CD4-positive, alpha-beta T cell treated with Interleukin-6 for 4 hours (primary cell): ENCODE measurements at places on chromosomes 3 and 15.
A peak's percentile ranks its signal among the peaks of the same experiment; 100 is the strongest.

- DNase-seq, result no peak
Observed at GRCh38 chr3:42751609-42752008, 21.4 kb downstream of the CCDC13 start.

DNA sequence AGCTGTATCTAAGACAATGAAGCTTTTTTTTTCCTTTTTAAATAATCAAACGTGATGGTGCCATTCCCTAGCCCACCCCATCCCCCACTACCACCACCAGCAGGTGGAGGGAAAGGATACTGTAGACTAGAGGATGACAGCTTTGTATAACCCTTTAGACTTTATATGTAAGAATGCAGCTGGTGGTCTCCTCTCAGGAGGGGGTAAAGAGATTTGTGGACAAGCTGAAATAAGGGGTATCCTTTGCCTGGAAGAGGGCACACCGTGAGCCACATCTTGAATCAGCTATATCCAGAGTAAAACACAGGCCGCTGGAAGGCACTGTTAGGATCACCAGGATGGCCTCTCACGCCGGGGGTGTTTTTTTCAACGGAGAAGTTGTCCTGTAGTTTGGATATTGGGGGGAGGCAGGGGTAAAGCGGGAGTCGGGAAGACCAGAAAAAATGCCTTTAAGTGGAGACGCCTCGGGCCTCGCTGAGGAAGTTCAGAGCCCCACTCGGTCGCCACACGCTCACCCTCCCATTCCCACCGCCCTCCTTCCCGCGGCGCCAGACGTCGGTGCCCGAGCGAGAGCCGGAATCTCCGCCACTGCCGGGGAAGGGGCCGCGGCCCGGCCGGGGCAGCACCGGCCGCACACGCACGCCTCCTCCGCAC lies 986 bp downstream of the KPNA4 start:
- DNase-seq, result peak; percentile 31

DNA sequence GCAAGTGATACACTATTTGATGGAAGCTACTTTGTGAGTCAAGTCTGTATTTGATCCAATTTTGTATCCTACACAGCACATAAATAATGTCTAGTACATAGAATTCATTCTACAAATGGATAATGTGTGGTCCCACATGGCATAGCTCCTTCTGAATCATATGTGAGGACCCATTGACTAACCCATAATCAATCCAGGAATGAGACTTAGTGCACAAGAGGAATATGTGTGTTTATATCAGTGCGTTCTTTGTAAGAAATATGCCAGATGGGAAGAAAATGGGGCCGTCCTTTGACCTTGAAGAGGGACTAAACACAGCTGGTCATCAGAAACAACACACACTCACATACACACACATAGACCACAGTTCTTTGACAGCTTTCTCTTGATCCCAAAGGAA lies 282.7 kb upstream of the SEMA6D start:
- DNase-seq, result no peak

DNA sequence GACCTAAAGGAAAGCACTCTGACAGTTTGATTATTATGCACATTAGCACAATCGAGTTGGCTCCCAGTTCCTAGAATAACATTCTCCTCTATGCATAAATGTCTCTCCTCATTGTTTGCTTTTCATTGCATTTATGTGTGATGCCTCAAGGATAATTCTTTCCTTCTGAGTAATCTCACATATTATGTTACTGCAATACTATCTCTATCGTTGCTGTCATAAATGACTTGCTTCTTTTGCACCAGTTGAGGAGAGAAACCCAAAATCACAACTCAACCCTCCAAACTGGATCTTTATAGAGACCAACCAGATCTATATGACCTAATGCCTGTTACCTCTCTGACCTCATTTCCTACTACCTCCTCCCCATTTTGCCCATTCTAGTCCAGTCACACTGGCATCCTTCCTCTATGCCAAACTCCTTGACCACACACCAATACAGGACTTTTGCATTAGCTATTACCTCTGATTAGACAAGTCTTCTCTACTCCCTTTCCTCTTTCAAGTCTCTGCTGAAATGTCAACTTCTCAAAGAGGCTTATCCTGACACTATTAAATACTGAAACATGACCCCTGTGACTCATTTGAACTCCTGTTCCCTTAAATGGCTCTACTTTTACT lies 1026.0 kb downstream of the TUSC7 start:
- DNase-seq, result no peak

DNA sequence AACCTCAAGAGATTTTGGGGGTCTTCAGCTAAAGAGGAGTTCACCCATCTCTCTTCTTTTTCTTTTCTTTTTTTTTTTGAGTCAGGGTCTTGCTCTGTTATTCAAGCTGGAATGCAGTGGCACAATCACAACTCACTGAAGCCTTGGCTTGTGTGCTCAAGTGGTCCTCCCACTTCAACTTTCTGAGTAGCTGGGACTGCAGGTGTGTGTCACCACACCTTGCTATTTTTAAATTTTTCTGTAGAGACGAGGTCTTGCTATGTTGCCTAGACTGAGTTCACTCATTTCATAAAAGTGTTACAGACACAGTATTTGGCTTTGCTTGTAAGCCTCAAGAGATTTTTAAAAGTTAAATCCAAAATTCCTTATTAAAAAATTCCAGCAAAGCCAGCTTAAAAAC lies 71.7 kb downstream of the OXSM start:
- no peak for DNase-seq
